ENCODE measurements at places on chromosomes 12 and 14.

DNA sequence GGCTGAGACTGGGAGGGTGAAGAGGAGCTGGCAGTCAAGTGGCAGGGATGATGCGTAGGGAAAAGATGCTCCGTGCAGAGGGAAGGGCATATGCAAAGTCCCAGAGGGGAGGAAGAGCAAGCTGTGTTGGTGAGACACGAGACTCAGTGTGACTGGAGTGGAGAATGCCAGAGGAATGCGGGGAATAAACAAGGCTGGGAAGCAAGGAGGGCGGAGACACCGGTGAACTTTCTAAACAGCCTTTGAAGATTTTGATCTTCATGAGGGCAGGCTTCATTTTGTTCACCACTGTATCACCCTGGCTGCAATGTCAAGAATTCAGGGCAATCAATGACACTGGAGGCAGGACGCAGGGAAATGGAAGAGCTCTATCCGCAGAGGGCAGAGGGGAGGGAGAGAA lies 535.8 kb downstream of the FUT8 start:
- no peak for DNase-seq

- no peak for DNase-seq
These were observed 58.0 kb upstream of the PARP11 start for GRCh38 chr12:3931206-3931605.

GRCh38 chr12:77837876-77838291 lies 7.2 kb downstream of the NAV3 start:
- DNase-seq = no peak

- no peak for DNase-seq
These were observed 66.2 kb downstream of the RNF34 start for GRCh38 chr12:121465921-121466793.

GRCh38 chr12:105267711-105268110 lies 31.7 kb upstream of the APPL2 start:
- DNase-seq = no peak

- no peak for DNase-seq
These were observed 143.0 kb upstream of the DDHD1 start for GRCh38 chr14:53295985-53296582.

DNA sequence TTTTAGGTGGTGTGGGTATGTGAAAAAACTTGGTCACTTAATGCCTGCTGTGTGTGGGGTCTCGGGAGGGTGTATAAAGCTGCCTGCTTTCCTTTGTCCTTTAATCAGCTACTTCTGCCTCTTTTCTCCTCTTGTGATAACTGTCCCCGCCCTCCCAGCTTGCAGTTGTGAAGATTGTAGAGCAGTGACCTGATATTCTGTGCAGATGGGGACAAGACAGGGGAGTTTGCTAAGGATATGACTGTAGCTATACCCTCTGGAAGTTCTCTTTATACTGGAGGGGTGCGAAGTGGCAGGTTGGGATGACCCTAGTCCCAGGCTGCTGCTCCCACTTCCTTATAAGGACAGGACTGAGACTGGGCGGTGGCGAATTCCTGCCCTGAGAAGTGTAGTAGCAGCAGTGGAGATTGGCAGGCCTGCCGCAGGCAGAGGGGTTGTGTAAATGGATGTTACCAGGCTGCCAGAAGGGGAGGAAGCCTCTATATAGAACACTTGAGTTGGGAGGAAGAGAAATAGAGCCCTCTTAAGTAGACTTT lies 835 bp downstream of the MYL6 start:
- no peak for DNase-seq

GRCh38 chr14:21081521-21082142 lies 11.5 kb downstream of the ARHGEF40 start:
- no peak for DNase-seq

GRCh38 chr12:111122458-111122878 lies 202.1 kb upstream of the MYL2 start:
- no peak for DNase-seq

- no peak for DNase-seq
These were observed 86.9 kb downstream of the CACNA1C start for GRCh38 chr12:2139651-2140050.

DNA sequence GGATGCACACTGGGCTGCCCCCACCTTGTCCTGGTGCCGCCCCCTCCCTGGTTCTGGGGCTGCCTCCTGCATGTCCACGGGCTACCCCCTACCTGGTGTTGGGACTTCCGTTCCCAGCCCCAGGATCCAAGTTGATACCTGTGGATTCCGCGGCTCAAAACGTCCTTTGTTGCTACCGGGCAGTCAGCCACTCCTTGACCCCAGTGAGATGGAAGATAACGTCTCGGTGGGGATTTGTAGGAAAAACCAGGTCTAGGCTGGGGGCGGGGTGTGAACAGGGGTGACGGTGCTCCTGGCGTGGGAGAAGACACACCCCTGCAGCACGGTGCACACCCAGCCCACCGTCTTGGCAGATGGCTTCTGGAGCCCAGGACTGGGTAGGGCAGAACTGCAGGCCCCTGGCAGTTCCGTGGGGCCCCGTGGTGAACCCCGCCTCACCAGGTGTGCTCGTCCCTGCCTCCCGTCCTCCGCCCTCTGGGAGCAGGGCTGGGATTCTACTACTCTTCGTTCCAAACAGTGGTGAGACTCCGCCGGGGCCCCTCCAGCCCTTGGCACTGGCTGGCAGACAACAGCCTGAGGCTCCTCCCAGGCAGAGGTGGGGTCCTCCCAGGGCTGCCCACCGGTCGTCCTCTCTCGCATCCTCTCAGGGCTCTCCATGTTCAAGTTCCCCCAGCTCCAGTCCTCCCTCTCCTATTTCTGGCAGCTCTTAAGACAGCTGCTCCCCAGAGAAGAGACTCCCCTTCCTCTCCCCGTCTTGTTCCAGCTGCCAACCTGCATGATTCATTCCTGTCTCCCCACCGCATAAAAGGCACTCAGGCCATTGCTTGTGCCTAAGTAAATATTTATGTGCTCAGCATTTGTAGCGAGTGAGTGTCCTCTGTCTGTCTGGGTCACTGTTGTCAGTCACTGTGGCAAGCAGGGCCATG lies 75.5 kb downstream of the FBXL14 start:
- no peak for DNase-seq

DNA sequence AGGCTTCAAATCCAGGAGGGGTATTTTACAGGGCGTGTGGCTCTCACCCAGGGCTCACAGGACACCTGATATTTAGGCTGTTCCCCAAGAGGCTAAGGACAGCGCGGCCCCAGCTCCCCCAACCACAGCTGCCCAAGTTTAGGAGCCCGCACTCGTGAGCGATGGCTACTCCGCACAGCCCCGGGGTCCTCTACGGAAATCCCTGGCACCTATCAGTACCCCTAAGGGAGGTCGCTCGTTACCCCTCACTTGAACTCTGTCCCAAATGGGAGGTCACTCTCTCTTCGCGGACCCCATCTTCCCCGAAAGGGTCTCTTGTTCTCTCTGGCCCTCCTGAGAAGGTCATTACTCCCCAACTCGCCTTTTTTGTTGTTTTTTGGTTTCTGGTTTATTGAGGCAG lies 708 bp upstream of the P2RX4 start:
- no peak for DNase-seq

GRCh38 chr12:109612975-109613502 lies 39.4 kb downstream of the MVK start:
- DNase-seq = no peak

- no peak for DNase-seq
These were observed 272.8 kb upstream of the DAAM1 start for GRCh38 chr14:58915646-58916045.

DNA sequence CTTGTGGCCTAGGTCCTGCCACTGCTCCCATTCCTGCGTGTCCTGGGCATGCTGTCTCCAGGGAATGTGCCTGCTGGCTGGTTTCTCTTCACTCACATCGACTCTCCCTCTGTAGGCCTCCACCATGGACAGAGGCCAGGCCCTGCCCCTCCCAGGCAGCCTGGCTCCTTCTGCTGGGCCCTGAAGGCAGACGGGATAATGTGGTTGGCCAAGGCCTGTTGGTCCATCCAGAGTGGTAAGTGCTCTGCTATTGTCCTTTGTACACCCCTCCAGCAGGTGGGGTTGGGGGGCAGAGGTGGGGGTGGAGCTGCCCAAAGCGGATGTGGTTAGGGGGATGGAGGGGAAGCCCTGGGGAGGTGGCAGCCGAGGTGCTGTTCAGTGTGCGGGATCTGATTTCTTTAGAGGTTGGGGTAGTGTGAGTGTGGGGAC lies 9.5 kb upstream of the NR4A1 start:
- DNase-seq = no peak

Data from stimulated activated CD8-positive, alpha-beta memory T cell treated with anti-CD3 and anti-CD28 coated beads, Interleukin-2, amount 100 ng/mL, for 1 hour (primary cell).